ENCODE measurements at places on chromosomes 5 and 9.

- DNase-seq, result no peak
These were observed 2.0 kb downstream of the TMEFF1 start for GRCh38 chr9:100474924-100475276.

DNA sequence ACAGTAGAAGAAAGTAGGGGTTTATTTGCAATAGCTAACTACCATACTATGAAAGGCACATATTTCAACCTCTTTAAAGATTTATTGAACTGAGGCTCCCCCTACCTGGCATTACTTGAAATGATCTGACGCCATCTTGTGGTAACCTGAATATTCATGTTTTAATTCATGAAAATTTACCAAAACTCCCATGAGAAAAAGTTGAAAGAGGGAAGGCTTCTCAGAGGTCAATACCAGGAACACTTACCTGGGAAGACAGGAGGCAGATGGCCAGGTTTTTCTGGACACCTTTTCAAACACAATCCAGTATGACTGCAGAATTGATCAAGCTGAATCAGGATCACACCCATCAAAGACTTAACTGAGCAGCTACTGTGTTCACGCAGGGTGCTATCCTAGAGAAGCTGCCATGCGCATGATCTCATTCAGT is 9.4 kb downstream of the PRELID2 start:
- peak; percentile 42 for DNase-seq

DNA sequence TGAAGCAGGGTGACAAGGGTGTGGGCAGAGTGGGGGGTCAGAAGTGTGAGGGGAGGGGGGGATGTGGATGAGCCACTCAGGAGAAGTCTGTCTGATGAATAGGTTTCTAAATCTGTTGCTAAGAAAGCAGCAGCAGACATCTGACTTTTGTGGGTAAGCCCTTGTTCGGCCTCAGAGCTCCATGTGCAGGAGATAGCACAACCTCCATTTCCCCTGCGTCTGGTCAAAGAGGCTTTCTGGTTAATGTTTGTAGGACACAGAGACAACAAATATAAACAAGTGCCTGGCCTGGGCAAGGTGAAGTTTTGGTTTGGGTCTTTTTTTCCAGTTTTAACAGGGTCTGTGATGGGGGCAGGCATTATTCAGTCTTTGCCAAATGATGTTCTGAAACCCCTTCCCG is 57.0 kb upstream of the GNE start:
- no peak for DNase-seq

DNA sequence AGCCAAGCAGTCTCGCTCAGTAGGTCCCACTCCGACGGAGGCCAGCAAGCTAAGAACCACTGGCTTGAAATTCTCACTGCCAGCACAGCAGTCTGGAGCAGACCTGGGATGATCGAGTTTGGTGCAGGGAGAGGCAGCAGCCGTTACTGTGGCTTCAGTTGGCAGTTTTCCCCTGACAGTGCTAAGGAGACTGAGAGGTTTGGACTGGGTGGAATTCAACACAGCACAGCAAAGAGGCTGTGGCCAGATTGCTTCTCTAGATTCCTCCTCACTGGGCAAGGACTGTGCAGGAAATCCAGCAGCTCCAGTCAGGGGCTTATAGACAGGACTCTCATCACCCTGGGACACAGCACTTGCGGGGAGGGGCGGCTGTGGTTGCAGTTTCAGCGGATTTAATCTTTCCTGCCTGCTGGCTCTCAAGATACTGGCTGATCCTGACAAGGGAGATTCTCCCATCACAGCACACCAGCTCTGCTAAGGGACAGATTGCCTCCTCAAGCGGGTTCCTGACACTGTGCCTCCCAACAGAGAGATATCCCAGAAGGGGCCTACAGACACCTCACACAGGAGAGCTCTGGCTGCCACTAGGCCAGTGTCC is 122.1 kb downstream of the YIPF5 start:
- DNase-seq, result no peak

DNA sequence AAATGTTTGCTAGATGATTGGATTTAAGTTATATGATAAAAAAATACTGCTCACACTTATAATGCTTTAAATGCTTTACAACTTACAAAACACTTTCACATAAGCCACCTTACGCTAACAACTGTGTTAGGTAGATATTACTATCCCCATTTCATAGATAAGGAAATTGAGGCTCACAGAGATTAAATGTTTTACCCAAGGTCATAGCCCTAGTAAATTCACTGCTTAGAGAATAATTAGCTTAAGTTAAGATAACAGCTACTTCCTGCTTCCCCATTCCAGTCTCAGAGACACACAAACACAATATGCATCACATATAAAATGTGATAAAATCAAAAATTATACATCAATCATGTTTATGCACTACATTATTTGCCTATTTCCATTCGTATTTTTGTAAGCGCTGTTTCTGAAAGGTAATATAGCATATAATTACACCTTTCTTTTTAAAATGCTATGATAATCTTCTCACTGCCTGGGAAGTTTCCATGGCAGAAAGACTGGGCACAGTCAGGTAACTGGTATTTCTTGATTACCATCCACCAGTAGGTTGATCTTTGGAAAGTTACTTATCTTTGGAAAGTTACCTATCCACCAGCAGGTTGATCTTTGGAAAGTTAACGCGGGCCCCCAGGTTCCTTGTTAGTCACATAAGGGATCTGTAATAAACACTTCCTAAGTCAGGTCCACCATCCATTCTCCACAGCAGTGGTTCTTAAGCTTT is 101.1 kb downstream of the NFIB start:
- no peak for DNase-seq

DNA sequence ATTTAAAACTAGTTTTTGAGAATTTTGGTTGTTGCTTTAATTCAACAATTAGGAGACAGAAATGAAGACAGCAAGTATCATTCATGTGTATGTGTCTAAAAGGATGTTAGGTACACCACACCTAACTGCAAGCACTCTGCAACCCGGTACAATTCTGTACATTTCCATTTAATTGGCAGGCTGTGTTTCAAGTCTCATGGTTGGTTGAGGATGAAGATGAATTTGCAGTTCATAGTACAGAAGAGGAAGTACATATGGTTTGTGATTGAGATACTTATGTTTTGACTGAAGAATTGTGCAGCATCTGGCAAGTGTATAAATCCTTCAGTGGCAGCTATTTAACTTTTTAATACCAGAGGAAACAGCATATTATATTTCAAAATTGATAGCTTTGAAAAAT is 628.7 kb upstream of the ZNF608 start:
- DNase-seq, result no peak

GRCh38 chr5:72523960-72524582 is 16.9 kb upstream of the ZNF366 start:
- no peak for DNase-seq

GRCh38 chr5:139676406-139676805 is 28.3 kb downstream of the CXXC5 start:
- DNase-seq, result no peak

DNA sequence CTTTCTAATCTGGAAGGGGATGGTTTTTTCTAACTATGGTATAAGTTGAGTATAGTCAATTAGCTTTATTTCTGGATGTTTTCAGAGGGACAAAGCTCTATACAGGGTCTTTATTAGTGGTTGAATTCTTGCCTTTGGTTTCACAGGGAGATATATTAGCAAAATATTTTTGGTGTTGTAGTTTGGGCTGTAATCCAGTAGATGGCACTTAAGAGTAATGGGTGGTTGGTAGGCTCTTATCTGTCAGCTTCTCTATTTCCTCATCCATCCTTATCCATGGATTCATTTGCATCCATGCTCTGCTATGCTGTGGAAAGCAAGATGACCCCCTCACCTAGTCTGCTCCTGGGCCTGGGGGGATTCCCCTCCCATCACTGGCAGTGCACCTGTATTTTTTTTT is 363.6 kb upstream of the CYLC2 start:
- DNase-seq, result no peak

GRCh38 chr5:1934801-1935429 is 52.2 kb upstream of the IRX4 start:
- no peak for DNase-seq

DNA sequence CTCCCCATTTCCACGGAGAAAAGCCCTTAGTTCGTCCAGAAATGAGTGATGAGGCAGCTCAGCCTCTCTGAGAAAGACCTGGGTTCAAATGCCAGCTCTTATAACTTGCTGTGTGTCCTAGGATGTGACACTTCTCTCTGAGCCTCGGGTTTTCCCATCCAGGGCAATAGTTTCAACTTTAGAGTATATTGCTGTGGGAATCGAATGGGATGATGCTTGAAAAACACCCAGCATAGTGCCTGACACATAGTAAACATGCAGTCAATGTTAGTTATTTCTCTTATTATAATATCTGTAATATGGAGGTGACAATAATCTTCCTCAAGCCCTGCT is 430 bp upstream of the MAPKAP1 start:
- no peak for DNase-seq

DNA sequence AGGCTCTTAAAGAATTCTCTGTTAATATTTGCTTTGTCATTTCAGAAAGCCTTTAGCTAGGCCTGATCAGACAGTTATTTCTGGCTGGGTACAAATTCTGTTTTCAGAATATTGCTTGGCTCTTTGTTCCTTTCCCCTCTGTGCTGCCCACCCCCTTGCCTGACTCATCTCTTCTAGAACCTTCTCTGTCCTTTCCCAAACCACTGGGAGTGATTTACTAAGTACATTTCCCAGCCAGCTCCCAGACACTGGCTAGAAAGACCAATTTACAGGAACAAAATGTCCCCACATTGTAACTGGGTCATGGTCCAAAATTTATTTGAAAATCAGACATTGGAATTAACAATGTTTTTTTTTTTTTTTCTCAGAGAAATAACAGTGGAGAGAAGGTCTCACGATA is 133.1 kb upstream of the MAP1B start:
- no peak for DNase-seq

DNA sequence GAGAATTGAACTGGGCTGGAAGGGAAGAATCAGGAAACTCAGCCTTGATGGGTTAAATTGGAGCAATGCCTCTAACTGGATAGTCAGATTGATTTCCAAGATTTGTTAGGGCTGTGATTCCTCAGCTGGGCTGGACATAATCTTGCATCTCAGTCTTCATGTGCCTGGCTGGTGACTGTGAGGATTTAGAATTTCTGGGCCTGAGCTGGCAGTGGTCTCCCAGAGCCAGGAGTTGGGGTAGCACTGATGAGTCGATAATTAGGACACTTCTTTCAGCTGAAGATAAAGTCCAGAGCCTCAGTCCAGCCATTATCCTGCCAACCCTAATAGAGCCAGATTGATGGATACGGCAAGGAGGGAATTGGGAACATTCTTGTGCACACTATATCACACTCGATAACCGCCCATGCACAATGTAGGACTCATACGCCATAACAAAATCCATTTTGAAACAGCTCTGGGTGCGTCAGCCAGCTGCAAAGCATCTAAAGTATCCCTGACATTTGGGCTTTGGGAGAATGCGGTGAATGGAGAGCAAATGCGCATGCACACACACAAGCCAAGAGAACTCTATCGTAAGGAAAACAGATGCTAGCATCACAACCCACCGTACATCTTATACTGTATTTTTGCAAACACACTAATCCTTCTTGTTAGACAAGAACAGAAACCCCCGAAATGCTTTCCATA is 405.1 kb upstream of the KLF4 start:
- no peak for DNase-seq

DNA sequence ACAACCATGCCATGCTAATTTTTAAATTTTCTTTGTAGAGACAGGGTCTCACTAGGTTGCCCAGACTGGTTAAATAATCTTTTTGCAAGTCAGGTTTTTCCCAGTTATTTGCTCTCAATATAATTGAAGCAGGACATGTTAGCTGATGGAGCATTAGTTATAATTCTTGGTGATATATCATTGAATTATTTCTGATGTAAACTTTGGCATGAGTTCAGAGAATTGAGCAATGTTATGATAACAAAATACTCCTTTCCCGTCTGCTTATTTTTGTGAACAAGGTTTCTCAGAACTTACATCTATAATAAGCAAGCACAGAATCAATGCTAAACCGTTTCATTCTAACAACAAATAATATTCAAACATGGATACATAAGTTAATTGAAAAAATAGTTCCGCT is 37.8 kb downstream of the BHMT start:
- no peak for DNase-seq

DNA sequence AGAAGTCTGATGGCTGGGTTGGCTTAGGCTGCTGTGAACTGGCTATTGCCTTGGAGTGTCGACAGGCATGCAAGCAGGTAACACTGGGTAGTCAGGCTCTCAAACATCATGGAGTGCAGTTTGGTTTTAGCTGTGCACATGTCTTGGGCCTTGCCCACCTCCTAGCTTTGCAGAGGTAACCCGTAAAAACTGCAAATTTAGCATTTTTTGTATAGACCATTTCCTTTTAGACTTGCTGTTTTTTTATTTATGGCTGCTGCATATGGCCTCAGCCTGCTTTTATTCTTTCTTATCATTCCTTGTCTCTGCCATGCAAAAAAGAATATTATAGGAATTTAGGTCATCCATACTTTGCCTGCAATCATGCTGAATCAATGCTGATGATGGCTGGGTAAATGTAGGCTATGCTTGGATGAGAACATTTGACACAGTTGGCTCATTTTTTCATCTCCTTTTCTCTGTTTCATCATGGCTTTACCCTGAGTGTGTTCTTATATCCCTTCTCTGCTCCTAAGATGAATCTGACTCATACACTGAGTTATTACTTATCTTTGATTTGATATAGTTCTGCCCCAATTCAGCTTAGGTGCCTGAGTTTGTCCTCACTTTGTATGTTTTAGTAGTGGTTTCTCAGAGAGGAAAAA is 27.2 kb downstream of the RECK start:
- DNase-seq, result no peak

DNA sequence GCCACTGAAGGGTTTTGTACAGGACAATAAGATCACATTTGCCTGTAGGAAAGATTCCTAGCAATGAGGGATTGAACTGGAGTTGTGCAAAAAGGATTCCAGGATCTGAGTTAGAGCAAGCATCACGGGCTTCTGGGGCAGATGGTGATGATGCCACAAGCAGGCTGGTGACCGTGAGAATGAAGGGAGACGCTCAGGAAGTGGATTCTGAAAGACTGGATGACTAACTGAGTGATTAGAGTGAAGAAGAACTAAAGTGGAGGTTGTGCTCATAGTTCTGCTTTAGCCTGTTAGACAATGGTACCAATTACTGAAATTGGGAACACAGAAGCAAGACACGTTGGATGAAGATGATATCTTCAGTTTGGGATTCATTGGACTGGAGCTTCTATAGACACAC is 168.2 kb downstream of the CD180 start:
- no peak for DNase-seq

Measured in NCI-H345 (cell line).